T-cell (primary cell): ENCODE measurements at places on chromosomes 4 and X. TPM values are rescaled to one million over a fixed set of nuclear protein-coding genes. Genes with fewer than 3 reads are reported as not detected.

Gene HPSE
- 7.2 TPM for total RNA-seq

DNA sequence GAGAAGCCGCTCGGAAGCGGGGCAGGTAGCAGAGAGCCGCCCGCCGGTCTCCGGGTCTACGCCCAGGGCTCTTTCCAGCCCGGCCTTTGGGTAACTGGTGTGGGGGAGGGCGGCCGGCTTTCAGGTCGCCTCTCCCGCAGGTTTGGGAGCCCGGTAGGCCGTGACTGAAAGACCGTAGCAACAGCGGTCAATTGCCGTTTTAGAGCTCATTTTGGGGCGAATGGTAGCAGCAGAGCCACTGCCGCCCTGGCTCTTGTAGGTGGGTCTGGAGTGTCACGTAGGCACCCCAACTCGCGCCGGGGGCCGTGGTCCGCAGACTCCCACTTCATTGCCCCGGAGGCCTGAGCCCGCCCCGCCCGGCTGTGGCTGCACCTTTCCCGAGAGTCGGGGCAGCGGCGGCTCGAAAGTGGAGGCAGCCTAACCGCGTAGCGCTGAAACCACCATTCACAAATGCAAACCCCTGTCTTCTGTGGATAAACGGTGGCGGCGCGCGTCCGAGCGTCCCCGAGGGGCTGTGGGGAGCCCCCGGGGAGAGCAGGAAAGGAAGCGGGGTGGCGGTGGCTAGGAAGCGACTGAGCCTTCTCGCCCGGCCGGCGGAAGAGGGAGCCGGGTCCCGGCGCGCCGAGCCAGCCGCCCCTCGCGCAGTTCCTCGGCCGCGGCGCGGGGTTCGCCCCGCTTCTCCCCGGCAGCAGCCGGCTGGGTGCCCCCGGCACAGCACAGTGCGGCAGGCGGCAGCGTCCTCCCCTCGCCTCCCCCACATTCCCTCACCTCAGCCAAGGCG lies 2185.1 kb upstream of the TENM3 start:
- no peak for DNase-seq

Gene FGF13
- not detected for total RNA-seq

Gene PPP2R2C
- not detected for total RNA-seq

GRCh38 chr4:74886484-74886883 lies 46.4 kb upstream of the PARM1 start:
- DNase-seq = no peak

Gene GPR50
- not detected for total RNA-seq

Gene GAGE12H
- not detected for total RNA-seq

Gene DMRTC1
- total RNA-seq = 0.51 TPM

DNA sequence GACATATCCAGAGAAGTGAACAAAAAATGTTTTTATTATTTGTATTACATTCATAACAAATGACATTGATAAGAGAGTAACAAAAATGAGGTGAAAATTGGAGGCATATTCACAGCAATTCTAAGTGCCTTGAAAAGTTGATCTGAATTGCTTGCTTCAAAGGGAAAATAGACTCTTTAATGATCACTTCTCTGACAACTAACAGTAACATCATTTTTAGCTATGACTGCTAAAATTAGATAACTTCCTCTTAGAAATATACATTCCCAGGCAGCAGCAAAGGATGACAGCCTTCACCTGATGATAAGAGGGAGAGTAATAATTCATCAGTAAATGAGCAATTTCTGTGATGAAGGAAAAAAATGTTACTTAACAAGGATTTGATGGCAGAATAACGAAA lies 472.5 kb downstream of the PCDH10 start:
- no peak for DNase-seq

DNA sequence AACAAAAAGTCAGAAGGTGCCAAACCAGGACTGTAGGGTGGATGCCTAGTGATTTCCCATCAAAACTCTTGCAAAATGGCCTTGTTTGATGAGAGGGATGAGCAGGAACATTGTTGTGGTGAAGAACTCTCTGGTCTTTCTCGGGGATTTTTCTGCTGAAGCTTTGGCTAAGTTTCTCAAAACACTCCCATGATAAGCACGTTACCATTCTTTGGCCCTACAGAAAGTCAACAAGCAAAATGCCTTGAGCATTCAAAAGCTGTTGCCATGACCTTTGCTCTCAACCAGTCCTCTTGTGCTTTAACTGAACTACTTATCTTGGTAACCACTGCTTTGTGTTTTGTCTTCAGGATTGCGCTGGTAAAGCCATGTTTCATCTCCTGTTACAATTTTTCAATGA lies 3.0 kb upstream of the SEC31A start:
- DNase-seq = no peak

DNA sequence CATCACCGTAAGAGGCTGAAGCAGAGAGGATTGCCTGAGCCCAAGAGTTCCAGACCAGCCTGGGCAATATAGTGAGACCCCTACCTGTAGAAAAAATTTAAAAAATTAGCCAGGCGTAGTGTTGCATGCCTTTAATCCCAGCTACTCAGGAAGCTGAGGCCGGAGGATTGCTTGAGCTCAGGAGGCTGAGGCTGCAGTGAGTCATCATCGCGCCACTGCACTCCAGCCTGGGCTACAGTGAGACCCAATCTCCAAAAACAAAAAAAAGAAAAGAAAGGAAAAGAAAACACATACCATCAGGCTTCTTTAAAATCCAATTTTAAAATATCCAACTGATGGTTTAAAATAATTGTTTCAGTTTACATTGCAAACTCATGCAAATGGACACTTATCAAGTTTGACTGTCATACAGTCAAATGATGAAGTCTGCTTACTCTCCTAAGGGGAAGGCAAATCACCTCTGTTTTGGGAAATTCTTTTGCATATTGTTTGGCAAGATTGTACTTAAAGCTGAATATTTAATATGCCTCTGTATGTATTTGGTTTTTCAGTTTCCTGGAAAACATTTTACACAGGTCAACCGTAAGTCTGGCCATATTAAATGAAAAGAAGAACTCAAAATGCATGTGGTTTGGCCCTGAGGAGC lies 23.7 kb upstream of the TENM3 start:
- no peak for DNase-seq

GRCh38 chr4:33724685-33725084 lies 2519.6 kb downstream of the ARAP2 start:
- no peak for DNase-seq

GRCh38 chr4:84218031-84218430 lies 281.1 kb downstream of the NKX6-1 start:
- no peak for DNase-seq

Gene FAM133A
- not detected for total RNA-seq
